ENCODE measurements at places on chromosomes 7 and 10.

DNA sequence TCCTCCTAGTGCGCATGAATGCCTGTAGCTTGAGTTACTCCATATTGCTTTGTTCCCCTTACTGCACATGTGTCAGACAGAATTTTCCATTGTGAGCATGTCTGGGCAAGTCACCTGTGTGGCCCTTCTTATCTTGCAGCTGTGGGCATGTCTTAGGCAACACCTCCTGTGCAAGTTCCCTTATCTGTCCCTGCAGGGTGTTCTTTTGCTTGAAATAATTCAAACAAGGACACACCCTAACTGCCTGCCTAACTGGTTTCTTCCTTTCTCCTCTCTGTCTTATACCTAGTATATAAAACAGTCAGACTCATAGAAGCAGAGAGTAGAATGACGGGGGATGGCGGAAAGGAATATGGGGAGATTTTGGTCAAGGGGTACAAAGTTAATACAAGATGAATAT lies 421.1 kb upstream of the SORCS1 start:
- DNase-seq, result no peak

DNA sequence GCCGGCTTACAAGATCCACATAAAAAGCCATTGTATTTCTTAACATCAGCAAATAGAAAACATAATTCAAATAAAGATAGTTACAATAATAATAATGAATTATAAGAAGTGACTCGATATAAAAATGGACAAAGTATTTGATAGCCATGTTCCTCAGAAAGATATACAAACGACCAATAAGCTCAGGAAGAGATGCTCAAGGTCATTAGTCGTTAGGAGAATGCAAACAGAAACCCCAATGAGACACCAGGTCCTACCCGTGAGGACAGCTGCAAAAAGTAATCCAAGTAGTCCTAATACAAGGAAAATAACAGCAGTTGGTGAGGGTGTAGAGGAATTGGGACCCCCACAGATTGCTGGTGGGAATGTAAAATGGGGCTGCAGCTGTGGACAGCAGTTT lies 54.2 kb upstream of the INPP5A start:
- no peak for DNase-seq

DNA sequence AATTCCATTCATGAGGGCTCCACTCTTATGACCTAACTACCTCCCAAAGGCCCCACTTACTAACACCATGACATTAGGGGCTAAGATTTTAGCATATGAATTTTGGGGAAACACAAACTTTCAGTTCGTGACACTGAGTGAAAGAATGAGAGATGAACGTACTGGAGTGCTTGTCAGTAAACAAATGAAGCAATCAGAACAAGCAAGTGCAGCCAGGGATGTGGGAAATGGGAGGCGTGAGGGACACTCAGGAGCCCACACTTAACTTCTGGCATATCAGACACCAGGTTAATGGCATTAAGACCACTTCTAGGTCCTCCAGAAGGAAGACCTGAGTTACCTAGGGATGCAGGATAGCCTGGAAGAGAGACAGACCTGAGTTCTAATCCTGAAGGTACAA lies 2.3 kb upstream of the MDFIC start:
- DNase-seq, result no peak

- DNase-seq, result no peak
Observed at GRCh38 chr10:80599424-80599847, 61.7 kb downstream of the SH2D4B start.

DNA sequence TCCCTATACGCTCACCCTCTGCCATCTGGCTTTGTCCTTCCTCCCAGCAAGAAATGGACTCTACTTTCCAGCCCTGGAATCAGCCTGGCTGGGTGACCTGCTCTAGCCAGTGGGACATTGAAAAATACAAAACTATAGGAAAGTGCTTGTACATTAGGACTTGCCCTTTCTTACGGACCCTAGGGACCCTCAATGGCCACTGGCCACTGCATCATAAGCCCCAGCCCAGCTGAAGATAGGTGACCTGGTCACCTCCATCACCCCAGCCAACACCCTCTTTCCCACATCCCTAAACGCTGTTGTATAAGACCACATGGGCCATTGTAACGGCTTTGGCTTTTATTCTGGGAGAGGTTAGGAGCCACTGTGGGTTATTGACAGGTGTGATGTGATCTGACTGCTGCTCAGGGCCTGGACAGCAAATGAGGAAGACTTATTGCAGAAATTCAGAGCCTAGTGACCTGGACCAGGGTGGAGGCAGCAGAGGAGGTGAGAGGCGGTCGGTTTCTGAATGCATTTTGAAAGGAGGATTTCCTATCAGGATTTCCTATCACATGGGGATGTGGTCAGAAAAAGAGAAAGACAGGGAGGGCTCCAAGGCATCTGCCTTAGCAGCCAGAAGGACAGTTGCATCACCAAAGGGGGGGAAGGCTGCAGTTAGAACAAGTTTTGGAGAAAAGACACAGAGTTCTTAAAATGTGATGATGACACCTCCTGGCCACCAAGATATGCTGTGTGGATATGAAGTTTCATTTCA lies 2.2 kb upstream of the LMBR1 start:
- DNase-seq, result no peak

- DNase-seq, result no peak
Observed at GRCh38 chr7:121045090-121045489, 56.6 kb downstream of the CPED1 start.

DNA sequence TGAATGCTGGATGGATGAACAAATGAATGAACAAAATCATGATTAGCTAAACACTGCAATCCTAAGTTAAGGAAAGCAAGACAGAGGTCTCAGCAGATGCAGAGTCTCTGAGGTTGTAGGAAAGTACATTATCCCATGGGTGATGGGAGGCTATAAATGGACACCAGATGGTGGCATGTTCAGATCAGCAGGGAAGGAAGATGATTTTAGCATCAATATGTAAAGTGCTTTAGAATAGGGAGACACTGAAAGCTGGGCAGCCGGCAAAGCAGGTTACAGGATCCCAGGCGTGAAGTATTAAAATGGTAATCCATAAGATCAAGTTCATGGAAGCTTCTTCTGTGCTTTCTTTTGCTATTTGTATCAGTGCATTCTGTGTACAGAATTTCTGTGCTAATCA lies 7.9 kb upstream of the RAPGEF5 start:
- no peak for DNase-seq

GRCh38 chr10:93652857-93653256 lies 40.5 kb downstream of the PDE6C start:
- DNase-seq, result no peak

- no peak for DNase-seq
Observed at GRCh38 chr7:107785170-107785569, 17.9 kb downstream of the SLC26A3 start.

DNA sequence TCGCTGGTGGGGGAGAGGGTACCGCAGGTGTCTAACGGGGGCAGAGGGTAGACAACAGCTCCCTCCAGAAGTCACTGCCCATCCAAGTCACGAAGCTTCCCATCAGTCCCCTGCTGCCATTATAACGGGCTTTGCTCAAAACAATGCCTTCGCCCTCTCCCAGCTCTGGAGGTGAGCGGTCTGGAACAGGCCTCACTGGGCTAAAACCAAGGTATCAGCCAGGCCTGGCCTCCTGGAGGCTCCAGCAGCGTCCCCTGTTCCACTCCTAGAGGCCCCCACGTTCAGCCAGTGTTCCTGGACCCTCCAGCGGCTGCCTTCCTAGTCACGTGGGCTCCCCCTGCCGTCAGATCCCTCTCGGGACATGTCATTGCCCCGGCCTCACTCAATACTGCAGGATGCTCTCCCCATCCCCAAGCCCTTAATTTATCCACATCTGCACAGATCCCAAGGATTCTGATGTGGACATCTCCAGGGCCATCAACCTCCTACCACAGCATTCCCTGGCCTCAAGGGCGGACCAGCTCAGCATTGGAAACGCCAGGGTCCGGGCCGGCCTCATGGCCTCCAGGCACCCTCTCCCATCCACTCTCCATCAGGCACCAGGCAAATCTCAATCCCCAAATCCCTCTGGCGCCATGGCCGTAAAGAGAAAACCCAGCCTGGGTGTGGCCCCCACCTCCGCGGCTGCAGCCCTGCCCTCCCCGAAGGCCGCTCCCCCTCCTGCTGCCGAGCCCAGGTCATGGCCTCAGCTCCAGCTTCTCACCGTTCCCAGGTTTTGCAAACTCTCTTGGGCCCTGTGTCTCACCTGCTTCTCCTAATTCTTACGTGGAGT lies 104.1 kb upstream of the FAM20C start:
- DNase-seq, result no peak

GRCh38 chr7:103751311-103751880 lies 238.1 kb downstream of the RELN start:
- DNase-seq, result no peak

DNA sequence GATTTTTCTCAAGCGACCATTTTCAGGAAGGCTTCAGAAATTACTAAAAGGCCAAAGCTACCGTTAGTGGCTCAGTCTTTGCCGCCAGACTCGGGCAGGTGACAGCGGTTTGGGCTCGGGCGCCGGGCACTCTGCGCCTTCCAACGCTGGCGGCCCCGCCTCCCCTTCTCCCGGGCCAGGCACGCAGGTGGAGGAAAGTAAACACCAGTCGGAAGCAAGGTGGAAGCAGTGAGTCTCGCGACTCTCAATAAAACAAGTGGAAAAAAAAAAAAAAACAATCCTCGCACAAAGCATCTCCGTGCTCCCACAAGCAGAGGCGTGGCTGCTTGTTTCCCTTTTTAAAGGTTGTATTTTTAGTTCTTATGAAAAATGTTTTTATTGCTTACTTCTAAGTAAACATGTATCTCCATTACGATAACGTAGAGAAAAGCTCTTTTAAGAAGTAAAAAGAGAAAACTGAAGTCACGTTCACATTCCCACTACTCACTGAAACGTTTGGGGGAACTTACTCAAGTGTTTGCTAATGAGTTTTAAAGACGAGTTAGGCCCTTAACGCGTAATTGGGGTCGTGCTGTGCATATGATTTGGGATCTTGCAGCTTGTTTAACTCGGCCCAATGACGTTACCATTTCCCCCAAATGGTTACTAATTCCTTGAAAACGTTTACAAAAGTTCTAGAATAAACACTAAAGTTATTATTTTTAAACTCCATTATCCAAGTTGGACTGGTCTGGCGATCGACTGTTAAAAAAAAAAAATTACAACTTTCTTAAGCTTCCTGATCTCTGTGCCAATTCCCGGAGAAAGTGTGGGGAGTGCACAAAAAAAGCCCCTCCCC lies 864 bp downstream of the CDCA7L start:
- DNase-seq, result no peak

GRCh38 chr7:152909683-152910544 lies 150.4 kb downstream of the ACTR3B start:
- no peak for DNase-seq

DNA sequence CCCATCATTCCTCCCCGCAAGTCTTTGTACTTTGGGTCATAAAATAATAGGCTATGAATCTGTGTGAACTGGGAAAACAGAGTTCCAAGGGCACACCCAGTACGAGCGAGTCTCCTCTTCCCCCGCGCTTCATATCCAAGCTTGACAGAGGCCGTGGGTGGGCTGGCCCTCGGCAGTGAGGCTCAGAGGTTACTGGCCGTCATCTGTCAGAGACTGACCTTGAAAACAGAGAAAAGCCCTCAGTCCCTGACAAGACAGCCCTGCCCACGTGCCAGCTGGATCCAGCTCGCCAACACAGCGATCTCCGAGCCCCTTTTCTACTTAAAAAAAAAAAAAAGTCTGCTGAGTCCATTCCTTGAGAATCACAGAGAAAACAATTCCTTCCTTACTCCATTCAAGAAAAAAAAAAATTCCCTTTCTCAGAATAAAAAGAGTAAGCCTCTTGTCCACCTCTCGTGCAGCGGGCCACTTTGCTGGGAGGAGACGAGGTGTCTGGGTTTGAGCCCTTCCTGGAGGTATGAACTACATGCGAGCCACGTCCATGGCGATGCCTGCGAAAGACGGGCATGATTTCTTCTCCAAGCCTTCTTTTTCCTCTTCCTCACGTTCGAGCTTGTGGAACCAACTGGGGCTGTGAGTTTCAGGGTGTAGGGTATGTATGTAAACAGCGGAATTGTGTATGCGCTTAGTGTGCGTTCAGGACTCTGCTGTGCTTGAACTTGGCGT lies 744 bp upstream of the BICC1 start:
- DNase-seq, result no peak

All from activated CD8-positive, alpha-beta memory T cell treated with anti-CD3 and anti-CD28 coated beads for 4 hours (primary cell).